PC-3 (cell line): ENCODE measurements at places on chromosomes 12 and 14. TPM values are rescaled to one million over a fixed set of nuclear protein-coding genes. Genes with fewer than 3 reads are reported as not detected.

GRCh38 chr12:38477340-38478090 lies 160.9 kb downstream of the ALG10B start:
- H3K27ac ChIP-seq: no peak overlapping the region
- DNase-seq: no peak
- H3K4me3 ChIP-seq: no peak overlapping the region
- no peaks in the 10 kb centered on the region for H3K36me3 ChIP-seq

GRCh38 chr12:89390802-89391673 lies 38.7 kb upstream of the DUSP6 start:
- DNase-seq: peak; percentile 78
- no peaks in the 10 kb centered on the region for H3K36me3 ChIP-seq
- no peaks in the 10 kb centered on the region for H3K27me3 ChIP-seq
- peaks cover 28% of the 10 kb centered on the region for H3K4me1 ChIP-seq

DNA sequence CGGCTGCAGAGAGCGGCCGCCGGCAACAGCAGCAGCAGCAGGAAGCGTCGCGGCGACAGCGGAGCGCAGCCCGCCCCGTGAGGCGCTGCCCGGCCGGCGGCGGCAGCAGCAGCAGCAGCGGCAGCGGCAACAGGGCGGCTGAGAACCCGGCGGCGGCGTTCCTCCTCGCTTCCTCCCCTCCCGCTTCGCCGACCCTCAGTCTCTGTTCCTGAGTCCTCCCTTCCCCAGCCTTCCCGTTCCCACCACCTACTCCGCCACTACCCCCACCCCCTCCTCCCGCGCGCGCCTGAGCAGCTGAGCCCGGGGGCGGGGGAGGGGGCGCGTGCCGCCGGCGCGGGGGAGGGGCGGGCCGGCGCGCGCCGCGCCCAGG lies 310 bp downstream of the BICDL1 start:
- no peak for DNase-seq
- H3K36me3 ChIP-seq: no peaks in the 10 kb centered on the region
- no peak overlapping the region for H3K27ac ChIP-seq

- no peaks in the 10 kb centered on the region for H3K36me3 ChIP-seq
- no peaks in the 10 kb centered on the region for H3K27me3 ChIP-seq
- peak; percentile 31 for DNase-seq
- no peak overlapping the region for H3K27ac ChIP-seq
Measured at GRCh38 chr12:30700216-30700900, 4.7 kb upstream of the IPO8 start.

GRCh38 chr14:77119851-77120250 lies 21.7 kb downstream of the ZDHHC22 start:
- H3K27ac ChIP-seq: no peak overlapping the region
- no peak overlapping the region for H3K4me3 ChIP-seq
- DNase-seq: no peak

DNA sequence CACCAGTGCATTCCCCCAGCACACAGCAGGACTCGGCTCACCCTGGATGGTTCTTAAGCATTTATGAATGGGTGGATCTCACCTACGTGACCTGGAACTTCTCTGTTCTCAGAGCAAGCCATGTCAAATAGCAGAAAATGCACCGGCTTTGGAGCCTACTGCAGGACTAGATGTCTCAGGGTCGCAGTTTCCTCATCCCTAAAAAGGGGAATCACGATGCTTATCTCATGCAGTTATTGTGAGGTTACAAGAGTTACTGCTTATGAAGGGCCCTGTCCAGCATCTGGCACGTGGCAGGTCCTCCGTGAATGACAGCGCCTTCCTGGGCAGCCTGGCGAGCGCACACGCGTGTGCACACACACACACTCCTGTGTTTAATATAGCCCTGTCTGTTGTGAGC lies 128.5 kb downstream of the ETV6 start:
- H3K27me3 ChIP-seq: no peaks in the 10 kb centered on the region
- no peaks in the 10 kb centered on the region for H3K4me1 ChIP-seq
- H3K4me3 ChIP-seq: no peak overlapping the region

- peaks cover 37% of the 10 kb centered on the region for H3K4me1 ChIP-seq
- H3K27ac ChIP-seq: no peak overlapping the region
- DNase-seq: no peak
- H3K4me3 ChIP-seq: no peak overlapping the region
Measured at GRCh38 chr12:67595365-67595764, 53.2 kb upstream of the DYRK2 start.

- H3K4me1 ChIP-seq: peaks cover 3% of the 10 kb centered on the region; the same call in 1 of the 2 replicates
- no peak overlapping the region for H3K4me3 ChIP-seq
- peaks cover 17% of the 10 kb centered on the region for H3K27me3 ChIP-seq
- DNase-seq: no peak
- H3K36me3 ChIP-seq: no peaks in the 10 kb centered on the region
Measured at GRCh38 chr12:4607056-4607455, 41.8 kb downstream of the AKAP3 start.

- H3K27ac ChIP-seq: no peak overlapping the region
- H3K4me3 ChIP-seq: no peak overlapping the region
- DNase-seq: no peak
- peaks cover 9% of the 10 kb centered on the region for H3K27me3 ChIP-seq
- H3K36me3 ChIP-seq: no peaks in the 10 kb centered on the region
- H3K4me1 ChIP-seq: no peaks in the 10 kb centered on the region
Measured at GRCh38 chr12:8644345-8645248, 18.0 kb downstream of the MFAP5 start.

DNA sequence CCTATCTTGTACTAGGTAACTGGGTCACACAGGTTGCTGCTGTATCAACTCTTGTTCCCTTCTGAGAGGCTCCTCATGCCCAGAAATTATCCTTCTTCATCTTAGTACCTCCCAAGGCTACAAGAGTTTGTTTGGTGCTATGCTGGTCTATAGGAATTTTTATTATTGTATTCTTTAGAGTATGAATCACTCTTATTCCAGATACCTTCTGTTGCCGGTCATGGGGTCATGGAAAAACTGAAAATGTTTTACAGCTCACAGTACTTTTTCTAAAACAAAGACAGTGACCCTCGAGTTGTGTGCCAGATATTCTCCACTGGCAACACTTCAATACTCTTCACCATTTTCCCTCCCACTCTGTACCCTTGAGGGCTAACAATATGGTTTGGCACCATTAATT lies 1598.0 kb upstream of the TMEM132C start:
- peak overlapping the region; percentile 9; the same call in 1 of the 2 replicates for H3K4me3 ChIP-seq
- peak overlapping the region; percentile 79 for H3K27ac ChIP-seq
- H3K4me1 ChIP-seq: peaks cover 25% of the 10 kb centered on the region
- H3K27me3 ChIP-seq: no peaks in the 10 kb centered on the region
- no peaks in the 10 kb centered on the region for H3K36me3 ChIP-seq

DNA sequence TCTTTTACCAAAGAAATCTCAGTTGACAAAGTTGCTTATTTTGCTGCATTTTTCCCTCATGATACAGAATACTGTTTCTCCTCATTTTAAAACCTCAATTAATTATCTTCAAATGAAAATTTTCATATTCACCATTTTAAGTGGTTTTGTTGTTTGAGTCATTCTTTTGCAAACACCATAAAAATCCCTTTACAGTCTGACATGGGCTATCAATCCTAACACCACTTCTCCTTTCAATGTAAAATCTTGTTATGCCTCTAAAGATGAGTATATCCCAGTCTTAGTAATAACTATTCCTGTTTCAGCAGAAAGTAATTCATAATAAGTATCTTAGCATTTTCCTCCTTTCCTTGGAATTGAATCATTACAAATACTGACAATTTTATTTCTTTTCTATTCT lies 192.2 kb downstream of the SYT1 start:
- peak overlapping the region; percentile 77 for H3K27ac ChIP-seq
- H3K36me3 ChIP-seq: no peaks in the 10 kb centered on the region
- H3K27me3 ChIP-seq: no peaks in the 10 kb centered on the region
- no peak overlapping the region for H3K4me3 ChIP-seq

DNA sequence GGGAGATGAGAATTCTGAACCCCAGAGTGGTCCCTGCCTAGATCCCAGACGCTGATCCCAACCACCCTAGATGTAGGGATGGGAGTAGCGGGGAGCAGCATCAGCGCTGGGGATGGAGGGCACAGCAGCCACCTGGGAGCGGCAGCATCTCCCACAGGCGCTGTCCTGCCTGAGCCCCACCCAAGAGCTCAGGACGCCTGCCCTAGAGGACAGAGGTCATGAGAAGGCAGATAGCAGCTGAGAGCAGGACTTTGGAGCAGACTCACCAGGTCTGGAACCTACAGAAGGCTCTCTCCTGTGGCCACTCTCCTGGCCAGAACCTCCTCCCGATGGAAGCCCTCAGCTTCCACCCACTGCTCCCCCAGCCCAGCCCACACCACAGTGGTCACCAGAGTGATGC lies 7.2 kb downstream of the CCDC85C start:
- no peak overlapping the region for H3K4me3 ChIP-seq
- no peaks in the 10 kb centered on the region for H3K36me3 ChIP-seq
- peaks cover 28% of the 10 kb centered on the region for H3K4me1 ChIP-seq
- no peak for DNase-seq
- H3K27me3 ChIP-seq: no peaks in the 10 kb centered on the region
- H3K27ac ChIP-seq: no peak overlapping the region

- H3K36me3 ChIP-seq: no peaks in the 10 kb centered on the region
- no peak overlapping the region for H3K27ac ChIP-seq
- H3K27me3 ChIP-seq: peaks cover 50% of the 10 kb centered on the region
- H3K4me1 ChIP-seq: no peaks in the 10 kb centered on the region
Measured at GRCh38 chr14:29390081-29390832, 537.4 kb downstream of the PRKD1 start.

- peak; percentile 91 for DNase-seq
- H3K4me1 ChIP-seq: peaks cover 32% of the 10 kb centered on the region
- H3K27me3 ChIP-seq: peaks cover 3% of the 10 kb centered on the region; the same call in 1 of the 2 replicates
- no peaks in the 10 kb centered on the region for H3K36me3 ChIP-seq
- peak overlapping the region; percentile 47 for H3K27ac ChIP-seq
- H3K4me3 ChIP-seq: no peak overlapping the region
Measured at GRCh38 chr12:77847680-77848431, 17.2 kb downstream of the NAV3 start.

DNA sequence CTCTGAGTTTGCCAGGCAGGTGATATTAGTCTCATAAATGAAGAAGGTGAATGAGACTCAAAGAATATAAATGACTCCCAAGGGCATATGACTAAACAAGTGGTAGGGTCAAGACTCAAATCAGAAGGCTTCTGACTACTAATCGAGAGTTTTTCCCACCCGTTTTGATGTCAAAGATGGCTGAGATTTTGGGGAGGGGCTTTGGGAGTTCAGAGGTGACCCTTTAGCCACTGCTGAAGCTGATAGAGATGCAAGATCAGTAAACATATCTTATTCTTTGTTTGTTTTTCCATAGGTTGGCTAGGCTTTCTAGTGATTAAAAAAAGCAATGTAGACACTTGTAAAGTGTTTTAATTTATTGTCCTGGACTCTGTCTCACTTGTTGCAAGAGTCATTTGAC lies 239.6 kb upstream of the PLEKHG7 start:
- DNase-seq: no peak
- no peaks in the 10 kb centered on the region for H3K4me1 ChIP-seq
- no peak overlapping the region for H3K27ac ChIP-seq
- H3K27me3 ChIP-seq: no peaks in the 10 kb centered on the region

- H3K4me1 ChIP-seq: peaks cover 35% of the 10 kb centered on the region
- H3K36me3 ChIP-seq: no peaks in the 10 kb centered on the region
- H3K27ac ChIP-seq: peak overlapping the region; percentile 86
- H3K27me3 ChIP-seq: no peaks in the 10 kb centered on the region
- peak overlapping the region; percentile 21; the same call in 1 of the 2 replicates for H3K4me3 ChIP-seq
Measured at GRCh38 chr12:76237086-76237701, 111.0 kb downstream of the BBS10 start.

- DNase-seq: peak; percentile 80
- H3K36me3 ChIP-seq: no peaks in the 10 kb centered on the region
- H3K27ac ChIP-seq: no peak overlapping the region
- no peak overlapping the region for H3K4me3 ChIP-seq
Measured at GRCh38 chr12:26338586-26339572, 143.5 kb downstream of the SSPN start.

- H3K4me3 ChIP-seq: no peak overlapping the region
- no peak for DNase-seq
- no peaks in the 10 kb centered on the region for H3K4me1 ChIP-seq
Measured at GRCh38 chr14:92768795-92769194, 20.4 kb upstream of the LGMN start.

- no peaks in the 10 kb centered on the region for H3K27me3 ChIP-seq
- H3K4me3 ChIP-seq: no peak overlapping the region
- no peak overlapping the region for H3K27ac ChIP-seq
- peaks cover 5% of the 10 kb centered on the region; the same call in 1 of the 2 replicates for H3K4me1 ChIP-seq
- DNase-seq: no peak
Measured at GRCh38 chr14:72809063-72809462, 84.8 kb downstream of the DPF3 start.

DNA sequence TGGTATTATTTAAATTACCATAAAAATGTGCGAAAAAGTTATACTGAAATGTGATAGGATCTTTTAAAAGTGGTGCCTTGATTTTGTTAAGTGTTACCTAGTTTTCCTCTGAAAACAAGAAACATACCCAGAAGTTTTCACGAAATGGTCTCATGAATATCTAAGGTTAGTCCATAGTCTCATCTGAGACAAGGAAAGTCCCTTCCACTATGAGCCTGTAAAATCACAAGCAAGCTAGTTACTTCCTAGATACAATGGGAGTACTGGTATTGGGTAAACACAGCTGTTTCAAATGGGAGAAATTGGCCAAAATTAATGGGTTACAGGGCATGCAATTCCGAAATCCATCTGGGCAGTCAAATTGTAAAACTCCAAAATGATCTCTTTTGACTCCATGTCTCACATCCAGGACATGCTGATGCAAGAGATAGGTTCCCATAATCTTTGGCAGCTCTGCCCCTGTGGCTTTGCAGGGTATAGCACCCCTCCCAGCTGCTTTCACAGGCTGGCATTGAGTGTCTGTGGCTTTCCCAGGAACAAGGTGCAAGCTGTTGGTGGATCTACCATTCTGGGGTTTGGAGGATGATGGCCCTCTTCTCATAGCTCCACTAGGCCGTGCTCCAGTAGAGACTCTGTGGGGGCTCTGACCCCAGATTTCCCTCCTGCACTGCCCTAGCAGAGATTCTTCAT lies 271.4 kb downstream of the NAV3 start:
- no peaks in the 10 kb centered on the region for H3K36me3 ChIP-seq
- DNase-seq: peak; percentile 25
- no peak overlapping the region for H3K27ac ChIP-seq

HCAR2 gene
- 0.17 TPM in 1 of 2 replicates, not detected in the other for total RNA-seq

CCDC196 gene
- total RNA-seq: not detected in 2 replicates

KCNA1 gene
- not detected in 2 replicates for total RNA-seq

GPR137C gene
- 0.63 and 0.91 TPM in 2 replicates for total RNA-seq

SMOC1 gene
- not detected in 2 replicates for total RNA-seq

ARF6 gene
- total RNA-seq: 86.4 and 107 TPM in 2 replicates

ITGB7 gene
- 1.9 and 3.4 TPM in 2 replicates for total RNA-seq

HCAR3 gene
- not detected in 2 replicates for total RNA-seq

LHX5 gene
- total RNA-seq: 0.23 and 0.26 TPM in 2 replicates

KRT5 gene
- not detected in 2 replicates for total RNA-seq

SYCP3 gene
- not detected in 2 replicates for total RNA-seq
